Stimulated activated CD4-positive, alpha-beta T cell treated with anti-CD3 and anti-CD28 coated beads, TNF-alpha, amount 100 ng/mL, for 4 hours (primary cell): ENCODE measurements at places on chromosomes 5 and 9.

DNA sequence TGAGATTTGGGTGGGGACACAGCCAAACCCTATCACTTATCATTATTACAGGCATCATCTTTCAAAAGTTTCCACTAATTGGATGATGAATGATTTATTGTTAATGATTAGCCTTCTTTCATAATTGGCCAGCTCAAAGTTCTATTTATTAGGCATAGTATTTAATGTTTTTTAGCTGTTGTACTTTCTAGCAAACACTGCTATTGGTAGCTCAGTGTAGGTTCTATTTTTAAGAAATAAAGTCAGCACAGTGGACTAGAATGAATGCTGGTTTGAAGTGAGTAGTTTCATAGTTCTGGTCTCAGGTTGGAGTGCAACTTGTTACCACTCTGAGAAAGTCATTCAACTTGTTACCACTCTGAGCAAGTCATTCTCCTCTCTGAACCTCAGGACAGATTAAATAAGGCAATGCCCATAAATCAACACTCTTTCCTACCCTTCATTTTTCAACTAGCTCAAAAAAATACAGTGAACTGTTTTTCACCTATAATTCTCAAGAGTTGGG, 46.9 kb downstream of the JAKMIP2 start:
- DNase-seq: no peak

- DNase-seq: no peak
These were observed 1967.1 kb upstream of the WWC1 start for GRCh38 chr5:166324372-166324771.

- no peak for DNase-seq
These were observed 1.2 kb downstream of the MTAP start for GRCh38 chr9:21803649-21804048.

GRCh38 chr5:41871852-41872251, 1.6 kb upstream of the OXCT1 start:
- DNase-seq: no peak

GRCh38 chr9:118987167-118987566, 382.1 kb downstream of the BRINP1 start:
- DNase-seq: no peak

- no peak for DNase-seq
These were observed 32.6 kb downstream of the FNBP1 start for GRCh38 chr9:130010151-130010988.

GRCh38 chr5:39108987-39109386, 34.8 kb upstream of the RICTOR start:
- DNase-seq: no peak

- DNase-seq: no peak
These were observed 61.6 kb downstream of the ICE1 start for GRCh38 chr5:5483880-5484598.

DNA sequence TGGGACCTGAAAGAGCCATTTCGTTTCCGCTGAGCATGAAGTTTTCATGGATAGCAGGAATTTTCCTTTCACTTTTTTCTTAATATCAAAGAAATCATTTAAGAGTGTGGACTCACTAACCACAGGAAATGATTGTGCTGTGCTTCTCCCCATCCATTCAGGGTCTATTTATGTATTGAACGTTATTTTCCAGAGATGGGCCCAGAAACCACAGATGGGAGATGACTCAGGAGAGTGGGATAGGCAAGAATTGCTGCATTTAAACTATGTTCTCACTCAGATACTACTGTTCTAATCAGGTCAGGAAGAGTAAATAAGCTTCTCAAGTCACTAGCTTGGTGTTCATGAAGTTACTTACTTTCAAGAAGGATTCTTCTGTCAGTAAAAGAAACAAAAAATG, 763.8 kb downstream of the DTWD2 start:
- DNase-seq: no peak
